CD4-positive, CD25-positive, alpha-beta regulatory T cell (primary cell): ENCODE measurements at places on chromosomes 12 and 14.

- DNase-seq = no peak
These were observed 4.6 kb upstream of the LRRC23 start for GRCh38 chr12:6899837-6900519.

DNA sequence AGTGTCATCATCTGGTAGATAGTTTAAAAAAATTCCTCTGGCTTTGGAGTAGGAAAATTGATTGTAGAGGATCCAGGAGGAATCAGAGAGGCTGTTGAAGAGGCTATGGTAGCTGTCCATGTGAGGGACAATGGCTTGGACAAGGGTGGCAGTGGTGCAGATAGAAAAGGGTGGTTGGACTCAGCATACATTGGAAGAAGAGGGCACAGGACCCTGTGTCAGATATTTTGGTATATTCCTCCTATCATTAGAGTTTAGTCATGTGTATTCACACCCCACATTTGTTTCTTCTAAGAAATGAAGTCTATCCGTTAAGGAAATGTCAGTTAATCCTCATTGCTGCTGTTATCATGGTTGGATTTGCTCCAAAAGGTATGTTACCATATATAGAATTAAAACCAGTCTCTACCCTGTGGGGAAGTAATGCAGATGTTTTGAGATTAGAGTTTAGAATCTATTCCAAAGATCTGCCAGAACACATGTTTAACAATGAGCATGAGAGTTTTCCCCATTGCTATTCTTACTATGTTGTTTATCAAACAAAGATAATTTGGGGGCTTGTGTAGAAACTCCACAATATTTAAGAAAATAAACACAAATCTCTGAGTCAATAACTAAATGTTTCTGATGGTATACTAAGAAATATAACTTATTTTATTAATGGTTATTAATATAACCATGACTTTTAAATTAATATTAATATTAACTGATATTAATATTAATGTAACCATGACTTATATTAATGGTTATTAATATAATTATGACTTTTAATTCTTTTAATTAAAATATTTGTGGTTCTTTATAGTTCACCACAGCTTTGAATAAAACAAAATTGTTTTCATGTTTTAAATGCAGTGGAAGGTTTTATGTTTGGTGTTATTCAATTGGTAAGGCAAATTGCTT is 80.9 kb downstream of the CRADD start:
- DNase-seq = no peak

DNA sequence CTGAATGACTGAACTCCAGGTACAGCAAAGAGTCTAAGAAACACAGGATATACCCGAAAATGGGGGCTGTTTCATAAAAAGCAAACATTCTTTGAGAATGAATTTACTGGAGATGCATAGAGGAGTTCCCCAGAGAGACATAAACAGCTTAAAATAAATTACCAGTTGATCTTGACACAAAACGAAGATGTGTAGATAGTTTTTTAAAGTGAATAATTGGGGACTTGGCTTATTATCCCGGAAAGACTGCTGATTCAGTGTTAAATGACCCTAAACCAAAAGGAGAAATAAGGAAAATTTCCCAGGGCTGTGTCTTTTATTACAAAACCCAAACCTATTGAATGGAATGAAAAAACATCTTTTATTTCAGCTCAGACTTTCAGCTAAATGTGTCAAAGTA is 1052.8 kb upstream of the TMEM132C start:
- DNase-seq = no peak

DNA sequence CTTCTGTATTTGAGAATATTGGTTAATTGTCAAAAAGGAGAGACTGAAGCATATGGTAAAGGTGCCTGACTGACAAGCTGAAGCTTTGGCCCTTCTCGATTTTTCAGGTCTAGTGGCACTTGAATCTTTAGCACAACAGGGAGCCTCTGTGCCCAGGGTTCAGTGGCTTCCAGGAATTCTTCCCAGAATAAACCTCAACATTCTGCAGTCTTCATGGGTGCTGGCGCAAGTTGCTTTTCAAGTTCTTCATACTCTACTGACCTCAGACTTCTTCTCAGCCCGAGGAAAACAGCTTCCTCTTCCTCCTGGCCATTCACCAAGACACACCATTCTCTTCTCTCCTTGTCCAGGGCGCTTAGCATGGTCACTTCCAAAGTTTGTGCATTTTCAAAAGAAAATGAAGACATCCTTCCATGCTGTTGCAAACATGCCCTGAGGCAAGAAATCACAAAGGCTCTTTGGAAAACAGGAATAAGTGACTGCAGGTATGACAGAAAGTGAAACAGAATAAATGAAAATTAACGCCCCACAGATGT is 89.9 kb downstream of the MGST1 start:
- no peak for DNase-seq

DNA sequence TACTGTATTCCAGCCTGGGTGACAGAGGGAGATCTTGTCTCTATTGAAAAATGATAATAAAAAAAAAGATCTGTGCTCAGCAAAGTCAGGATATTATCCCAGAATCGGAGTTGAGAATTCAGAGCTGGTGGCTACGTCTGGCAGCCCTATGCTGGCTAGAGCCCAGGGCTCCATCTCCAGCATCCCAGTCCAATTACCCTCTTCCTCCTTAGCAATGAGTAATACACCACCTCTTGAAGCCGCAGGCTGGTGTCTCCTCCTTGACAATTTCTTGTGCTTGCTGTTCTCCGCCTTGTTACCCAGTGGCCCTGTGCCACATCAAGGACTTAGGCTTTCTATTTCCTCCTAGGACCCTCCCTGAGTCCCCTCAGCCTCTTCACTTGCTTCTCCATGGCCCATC is 38.4 kb upstream of the DDX11 start:
- no peak for DNase-seq

DNA sequence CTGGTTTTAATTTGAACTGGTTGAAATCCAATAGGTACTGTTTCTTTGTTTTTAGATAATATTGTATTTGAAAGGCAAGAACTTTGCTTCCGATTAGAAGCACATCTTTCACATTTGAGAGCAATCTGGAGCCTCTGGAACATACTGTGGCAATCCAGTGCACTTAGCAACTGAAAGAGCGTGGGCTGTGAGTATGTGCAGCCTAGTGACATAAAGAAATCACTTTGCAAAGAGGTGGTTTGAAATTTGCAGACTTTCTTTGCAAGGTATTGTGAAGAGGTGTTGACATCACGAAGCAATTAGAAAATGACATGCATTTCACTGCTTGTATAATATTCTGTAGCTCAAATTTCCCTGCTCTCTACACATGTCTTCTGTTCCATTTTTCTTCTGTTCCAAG is 23.5 kb upstream of the CFAP54 start:
- no peak for DNase-seq

- DNase-seq = no peak
These were observed 4.7 kb upstream of the PLBD1 start for GRCh38 chr12:14572401-14572800.

GRCh38 chr12:23555825-23556207 is 393.7 kb downstream of the SOX5 start:
- DNase-seq = no peak

DNA sequence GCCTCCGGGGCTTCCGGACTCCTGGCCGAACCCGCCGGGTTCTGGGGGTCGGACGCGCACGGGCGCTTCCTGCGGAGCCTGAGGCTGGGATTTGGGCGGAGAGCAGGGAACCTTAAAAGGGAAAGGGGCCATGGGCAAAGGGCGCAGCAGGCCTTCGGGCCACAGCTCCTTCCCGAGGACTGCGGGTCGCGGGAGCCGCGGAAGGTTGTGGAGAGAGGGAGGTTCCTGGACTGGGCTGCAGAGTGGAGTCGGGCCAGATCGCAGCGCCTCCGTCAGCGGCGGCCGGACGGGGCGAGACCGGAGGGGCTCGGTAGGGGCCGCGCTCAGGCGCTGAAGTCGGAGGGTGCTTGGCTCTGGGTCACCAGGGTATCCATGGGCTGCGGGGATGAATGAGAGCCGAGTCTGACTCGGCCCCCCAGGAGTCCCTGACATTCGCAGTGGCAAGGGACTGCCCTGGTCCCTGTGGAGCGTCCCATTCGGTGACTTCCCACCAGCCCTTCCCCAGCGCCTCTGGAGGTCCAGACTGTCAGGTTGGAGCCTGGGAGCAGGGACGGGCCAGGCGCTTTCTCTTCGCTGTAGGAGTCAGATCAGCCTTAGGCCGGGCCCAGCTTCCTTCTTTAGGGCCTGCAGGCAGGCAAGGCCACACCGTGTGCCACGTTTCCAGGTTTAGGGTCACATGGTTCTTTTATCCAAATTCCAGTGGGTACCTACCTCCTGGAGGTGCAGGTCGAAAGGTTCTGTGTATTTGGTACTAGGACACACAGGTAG is 938 bp upstream of the SLC25A29 start:
- no peak for DNase-seq

GRCh38 chr12:128626808-128627320 is 196.9 kb downstream of the SLC15A4 start:
- DNase-seq = no peak

- no peak for DNase-seq
These were observed 69.3 kb downstream of the ZFC3H1 start for GRCh38 chr12:71594214-71594948.
